NCI-H2107 (cell line): ENCODE measurements at places on chromosomes 7 and 10.

GRCh38 chr10:21526860-21527597 lies 1.5 kb upstream of the SKIDA1 start:
- no peak for DNase-seq

- no peak for DNase-seq
Observed at GRCh38 chr7:121448429-121448828, 52.3 kb upstream of the FAM3C start.

DNA sequence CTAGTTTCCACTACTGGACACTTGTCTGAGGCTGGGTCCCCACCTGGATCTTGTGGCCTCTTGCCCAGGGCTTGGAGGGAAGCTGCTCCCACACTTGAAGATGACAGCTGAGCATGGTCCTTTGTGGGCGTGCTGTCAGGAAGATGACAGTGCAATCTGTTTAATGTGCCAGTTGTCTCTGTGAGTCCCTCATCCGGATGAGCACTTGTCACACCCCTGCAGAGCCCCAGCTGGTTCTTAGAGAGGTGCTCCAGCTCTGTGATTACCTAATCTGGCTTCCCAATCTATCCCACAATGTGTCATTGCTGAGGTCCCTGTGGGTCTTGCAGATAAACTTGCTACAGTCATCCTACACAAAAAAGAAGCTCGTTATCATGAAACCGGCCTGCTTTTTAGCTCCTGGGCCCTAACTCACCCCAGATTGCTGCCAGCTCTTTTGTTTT lies 34.8 kb upstream of the CCSER2 start:
- no peak for DNase-seq

GRCh38 chr7:130908345-130909160 lies 174.5 kb upstream of the KLF14 start:
- no peak for DNase-seq

DNA sequence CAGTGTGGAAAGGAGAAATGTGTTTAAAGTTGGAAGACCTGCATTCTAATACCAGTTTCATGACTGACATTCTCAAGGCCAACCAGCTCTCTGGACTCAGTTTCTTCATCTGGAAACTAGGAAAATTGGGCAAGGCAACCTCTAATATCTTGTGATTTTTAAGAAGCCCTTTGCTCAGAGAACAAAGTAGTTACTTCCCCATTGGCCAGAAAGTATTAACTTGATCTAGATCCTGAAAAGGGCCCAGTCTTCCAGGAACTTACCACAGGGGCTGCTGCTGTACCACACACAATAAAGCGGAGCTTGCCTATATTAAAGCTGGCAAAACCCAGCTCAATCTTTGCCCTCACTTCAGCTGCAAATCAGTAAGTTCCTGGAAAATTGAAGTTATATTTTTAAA lies 155.6 kb upstream of the ADO start:
- DNase-seq = no peak

DNA sequence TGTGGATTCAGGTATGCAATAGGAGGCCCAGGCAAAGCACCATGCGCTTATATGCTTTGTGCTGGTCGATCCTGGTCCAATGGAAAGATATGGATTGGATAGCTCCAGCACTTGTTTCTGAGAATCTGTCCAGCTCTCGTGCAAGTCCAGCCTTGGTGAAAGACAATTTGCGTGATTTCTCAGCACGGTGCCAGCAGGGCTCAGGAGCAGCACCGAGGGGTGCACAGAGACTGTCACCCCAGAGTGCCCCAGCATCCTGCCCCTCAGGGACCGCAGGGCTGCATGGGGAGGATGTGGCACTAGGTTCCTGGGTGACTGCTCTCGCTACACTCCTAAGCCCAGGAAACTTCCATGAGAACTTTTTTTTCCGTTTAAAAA lies 225.2 kb downstream of the WDR37 start:
- DNase-seq = no peak

DNA sequence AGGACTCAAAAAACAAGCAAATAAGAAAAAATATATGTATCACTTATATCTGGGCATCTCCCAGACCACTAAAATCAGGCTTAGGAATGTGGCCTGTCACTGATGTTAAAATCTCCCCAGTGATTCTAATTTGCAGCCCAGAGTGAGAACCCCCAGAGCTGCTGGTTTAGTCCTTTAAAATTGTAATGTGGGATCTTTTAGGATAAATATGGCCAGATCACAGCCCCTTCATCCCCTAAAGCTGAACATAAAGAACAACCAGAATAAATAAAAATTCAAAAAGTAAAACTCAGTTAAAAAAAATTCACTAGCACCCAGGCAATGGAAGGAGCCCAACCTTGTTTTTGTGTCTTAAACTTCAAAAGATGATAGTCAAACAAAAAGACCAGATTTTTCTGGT lies 46.4 kb upstream of the MTURN start:
- DNase-seq = no peak

DNA sequence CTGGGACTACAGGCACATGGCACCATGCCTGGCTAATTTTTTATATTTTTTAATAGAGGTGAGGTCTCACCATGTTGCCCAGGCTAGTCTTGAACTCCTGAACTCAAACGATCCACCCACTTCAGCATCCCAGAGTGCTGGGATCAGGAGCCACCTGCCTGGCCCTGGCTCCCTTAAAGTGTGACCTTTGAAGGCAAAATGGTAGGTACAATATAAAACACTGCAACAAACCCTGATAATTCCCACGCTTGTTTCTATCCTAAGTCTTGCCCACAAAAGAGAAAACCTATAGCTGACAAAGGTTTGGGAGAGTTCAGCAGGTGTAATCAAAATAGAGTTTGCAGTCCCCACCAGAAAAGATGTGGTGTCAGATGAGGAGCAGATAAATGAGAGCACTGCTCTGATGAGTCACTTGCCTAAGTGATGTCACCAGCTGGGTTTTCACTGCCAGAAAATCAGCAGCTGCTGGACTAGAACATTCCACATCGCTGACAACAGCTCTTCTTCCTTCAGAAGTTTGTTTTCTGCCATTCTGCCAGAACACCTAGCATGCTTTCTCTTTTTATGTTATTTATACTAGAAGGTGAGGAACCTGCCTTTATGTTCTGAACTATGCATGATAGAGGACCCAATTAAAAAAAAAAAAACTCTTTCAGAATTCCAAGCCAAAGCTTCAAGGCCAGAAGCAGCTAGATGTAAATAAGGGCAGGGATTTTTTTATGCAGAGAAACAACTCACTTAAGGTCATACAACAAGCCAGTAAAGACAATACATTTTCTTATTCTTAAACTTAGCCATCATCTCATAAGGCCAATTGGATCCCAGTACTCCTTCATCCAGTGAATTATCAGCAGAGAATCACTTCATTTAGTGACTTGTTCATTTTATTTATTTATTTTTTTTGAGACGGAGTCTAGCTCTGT lies 18.0 kb downstream of the PURB start:
- no peak for DNase-seq

GRCh38 chr7:55050281-55050680 lies 31.5 kb downstream of the EGFR start:
- no peak for DNase-seq
